ENCODE measurements at places on chromosomes 1 and 21. TPM values are rescaled to one million over a fixed set of nuclear protein-coding genes. Genes with fewer than 3 reads are reported as not detected.
A peak's percentile ranks its signal among the peaks of the same experiment; 100 is the strongest.

- DNase-seq = no peak
These were observed 26.5 kb downstream of the ACTA1 start for GRCh38 chr1:229407206-229408026.

GRCh38 chr21:43976661-43977060 is 35.4 kb upstream of the TRAPPC10 start:
- no peak for DNase-seq

- no peak for DNase-seq
These were observed 198.7 kb upstream of the PTBP2 start for GRCh38 chr1:96522927-96523326.

- DNase-seq = no peak
These were observed 35.6 kb downstream of the CAMTA1 start for GRCh38 chr1:6820899-6821298.

- peak; percentile 64 for DNase-seq
These were observed 106.4 kb downstream of the TBX19 start for GRCh38 chr1:168386949-168387586.

DNA sequence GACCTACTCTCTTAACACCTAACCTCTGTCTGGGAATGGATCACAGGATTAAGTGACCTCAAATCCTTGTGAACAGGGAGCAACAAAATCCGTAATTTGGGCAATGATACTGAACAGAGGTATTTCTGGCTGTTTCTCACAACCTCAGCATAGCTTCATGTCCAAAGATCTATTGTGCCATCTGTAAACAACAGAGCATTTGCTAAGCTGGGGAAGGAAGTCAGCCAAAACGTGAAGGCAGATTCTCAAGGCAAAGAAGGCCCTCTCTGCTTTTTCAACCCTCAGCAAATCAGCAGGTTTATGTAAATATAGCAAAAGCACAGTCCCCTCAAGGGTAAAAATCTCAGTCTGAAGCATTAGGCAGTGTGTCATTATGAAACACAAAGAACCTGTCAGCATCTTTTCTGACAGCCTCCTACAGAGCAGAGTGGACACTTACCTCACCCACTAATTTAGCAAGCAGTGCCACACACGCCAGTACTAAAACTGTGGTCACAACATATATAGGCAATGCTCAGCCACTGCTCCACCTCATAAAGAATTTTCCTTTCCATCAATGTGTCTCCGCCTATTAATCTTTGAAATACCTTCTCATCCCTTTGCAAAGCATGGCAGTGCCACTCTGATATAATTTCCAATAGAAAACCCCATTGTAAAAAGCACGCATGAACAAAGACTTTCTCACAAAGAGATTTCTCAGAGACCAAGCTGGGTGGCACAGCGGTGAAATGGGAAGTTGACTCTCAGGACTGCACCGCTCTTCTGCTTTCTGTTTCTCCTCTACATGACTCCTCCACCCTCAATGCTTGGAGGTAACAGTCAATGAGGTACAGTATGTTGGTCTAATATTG is 188.0 kb downstream of the RERE start:
- no peak for DNase-seq

DNA sequence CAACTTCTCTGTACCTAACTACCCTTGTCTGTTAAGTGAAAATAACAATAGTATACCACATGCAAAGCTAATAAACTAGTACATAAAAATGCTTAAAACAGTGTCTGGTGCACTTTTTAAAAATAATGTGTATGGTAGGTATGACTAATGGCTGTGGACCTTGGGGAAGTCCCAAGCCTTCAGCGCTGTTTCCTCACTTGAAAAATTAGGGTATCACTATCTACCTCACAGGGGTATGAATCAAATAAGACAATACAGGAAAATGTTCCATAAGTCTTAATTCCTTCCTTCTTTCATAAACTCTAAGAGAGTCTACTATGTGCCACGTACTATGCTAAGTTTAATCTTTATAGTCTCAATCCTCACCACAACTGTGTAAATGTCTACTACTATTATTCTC is 32.0 kb downstream of the EGLN1 start:
- no peak for DNase-seq

The PCP4 gene
- total RNA-seq = 3.5 TPM

The ERICH3 gene
- 0.06 TPM for total RNA-seq
